NCI-H187 (cell line): ENCODE measurements at places on chromosomes 16 and 17.

DNA sequence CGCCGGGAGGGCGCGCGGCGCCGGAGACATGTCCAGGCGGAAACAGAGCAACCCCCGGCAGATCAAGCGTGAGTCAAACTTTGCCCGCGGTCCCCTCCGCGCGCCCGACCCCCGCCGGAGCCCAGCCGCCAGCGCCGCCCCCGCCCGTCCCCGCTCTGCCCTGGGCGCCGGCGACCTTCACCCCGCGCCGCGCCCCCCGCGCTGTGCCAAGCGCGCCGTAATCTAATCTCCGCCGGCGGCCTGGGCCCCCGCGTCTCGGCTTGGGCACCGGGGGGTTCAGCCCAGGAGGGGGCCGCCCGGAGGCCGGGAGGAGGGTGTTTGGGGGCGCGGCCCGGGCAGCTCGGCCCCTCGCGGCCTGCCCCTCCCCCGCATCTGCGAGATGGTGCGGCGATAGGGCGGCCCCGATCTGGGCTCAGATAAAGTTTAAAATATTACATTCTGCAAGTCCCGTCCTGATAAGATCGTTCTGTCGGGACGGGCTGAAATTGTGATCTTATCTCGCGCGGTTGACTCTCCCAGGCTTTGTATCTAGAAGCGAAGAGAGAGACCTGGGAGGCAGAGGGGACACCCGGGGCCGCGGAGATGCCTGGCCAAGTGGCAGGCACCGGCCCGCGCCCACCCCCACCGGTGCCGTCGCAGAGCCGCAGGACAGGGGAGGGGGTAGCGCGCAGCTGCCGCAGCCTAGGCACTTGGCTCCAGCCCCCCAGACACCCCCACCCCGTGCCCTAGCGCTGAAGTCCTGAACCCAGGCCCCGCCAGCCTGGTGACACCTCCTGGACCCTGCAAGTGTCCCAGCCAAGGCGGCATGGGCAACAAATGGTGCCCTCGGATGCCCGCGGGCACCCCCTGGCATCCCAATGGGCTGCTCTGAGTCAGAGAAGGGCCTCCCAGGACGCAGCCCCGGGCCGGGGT, 787 bp downstream of the ZFPM1 start:
- DNase-seq: no peak

DNA sequence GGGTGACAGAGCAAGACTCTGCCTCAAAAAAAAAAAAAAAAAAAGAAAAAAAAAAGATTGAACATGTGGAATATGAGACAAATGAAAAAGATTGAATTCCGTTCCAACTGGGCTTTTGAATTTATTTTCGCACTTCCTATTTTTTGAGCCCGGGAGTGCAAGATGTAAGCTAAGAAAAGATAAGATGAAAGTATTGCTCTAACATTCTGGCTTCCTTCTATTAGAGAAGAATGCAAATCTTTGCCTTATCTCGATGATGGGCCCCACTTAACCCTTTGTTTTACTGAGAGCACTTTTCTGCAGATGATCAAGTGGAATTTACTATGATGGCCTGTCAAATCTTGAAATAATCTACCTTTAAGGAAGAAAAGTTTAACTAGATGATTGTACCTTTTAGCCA, 96.3 kb downstream of the WWOX start:
- DNase-seq: no peak

GRCh38 chr16:89861648-89862047, 11.7 kb upstream of the TCF25 start:
- DNase-seq: no peak

DNA sequence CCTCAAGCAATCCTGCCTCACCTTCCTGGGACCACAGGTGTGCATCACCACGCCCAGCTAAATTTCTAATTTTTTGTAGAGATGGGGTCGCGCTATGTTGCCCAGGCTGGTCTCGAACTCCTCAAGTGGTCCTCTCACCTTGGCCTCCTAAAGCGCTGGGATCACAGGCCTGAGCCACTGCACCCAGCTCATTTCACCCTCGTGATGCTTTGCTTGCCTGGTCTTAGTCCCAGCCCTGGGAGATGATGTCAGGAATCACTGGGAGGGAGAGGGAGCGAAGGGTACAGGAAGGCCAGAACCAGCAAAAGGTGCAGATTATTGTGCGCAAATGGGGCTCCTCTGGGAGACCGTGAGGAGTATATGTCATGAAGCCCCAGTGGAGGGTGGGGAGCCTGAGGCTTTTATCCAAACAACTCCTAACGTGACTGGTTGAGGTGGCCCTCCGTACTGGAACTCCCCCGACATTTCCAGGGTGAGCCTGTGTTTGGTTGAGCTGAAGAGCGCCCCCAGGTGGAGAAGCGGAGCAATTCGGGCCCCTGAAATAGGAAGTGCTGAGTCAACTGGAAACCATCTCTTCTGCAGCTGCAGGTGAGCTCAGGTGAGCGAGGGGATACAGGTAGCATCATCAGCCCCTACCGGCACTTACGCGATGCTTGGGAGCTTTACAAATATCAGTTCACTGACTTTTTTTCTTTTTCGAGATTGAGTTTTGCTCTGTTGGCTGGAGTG, 41.2 kb upstream of the HAPSTR1 start:
- DNase-seq: no peak

GRCh38 chr17:11330006-11330405, 89.0 kb downstream of the SHISA6 start:
- DNase-seq: no peak

- DNase-seq: no peak
These were observed 31.4 kb upstream of the CACNG5 start for GRCh38 chr17:66803474-66803951.

- no peak for DNase-seq
These were observed 14.5 kb downstream of the GLIS2 start for GRCh38 chr16:4330277-4330874.

DNA sequence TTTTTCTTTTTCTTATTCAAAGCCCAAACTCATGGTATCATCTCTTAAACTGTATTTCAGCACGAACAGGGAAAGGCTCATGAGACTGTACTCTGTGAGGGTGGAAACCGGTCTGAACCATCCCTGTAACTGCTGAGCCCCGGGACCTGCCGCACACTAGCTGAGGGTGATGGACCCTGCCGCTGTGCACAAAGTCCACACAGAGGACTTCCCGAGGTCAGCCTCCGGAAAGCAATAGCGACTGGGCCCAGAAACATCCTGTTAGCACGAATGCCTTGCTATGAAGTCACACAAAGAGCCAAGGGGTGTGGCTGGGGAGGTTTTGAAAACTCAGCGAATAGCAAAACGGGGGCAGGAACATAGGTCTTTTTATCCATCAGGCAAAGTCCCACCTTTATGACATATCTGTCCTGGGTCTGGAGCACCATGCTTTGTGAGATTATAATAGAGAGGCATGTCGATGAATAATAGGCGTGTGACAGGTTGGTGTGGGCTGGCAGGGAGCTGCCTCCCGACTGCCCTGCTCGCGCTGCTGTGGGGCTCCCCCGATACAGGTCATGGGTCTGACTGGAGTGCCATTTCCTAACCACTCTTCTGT, 33.4 kb downstream of the CDK5R1 start:
- DNase-seq: no peak

GRCh38 chr17:18172531-18173278, 10.9 kb upstream of the ALKBH5 start:
- DNase-seq: no peak

- no peak for DNase-seq
These were observed 424 bp downstream of the C17orf100 start for GRCh38 chr17:6651919-6652452.

- no peak for DNase-seq
These were observed 15.0 kb upstream of the NAGLU start for GRCh38 chr17:42521036-42521435.

GRCh38 chr16:27972500-27972899, 91.0 kb downstream of the GSG1L start:
- no peak for DNase-seq

DNA sequence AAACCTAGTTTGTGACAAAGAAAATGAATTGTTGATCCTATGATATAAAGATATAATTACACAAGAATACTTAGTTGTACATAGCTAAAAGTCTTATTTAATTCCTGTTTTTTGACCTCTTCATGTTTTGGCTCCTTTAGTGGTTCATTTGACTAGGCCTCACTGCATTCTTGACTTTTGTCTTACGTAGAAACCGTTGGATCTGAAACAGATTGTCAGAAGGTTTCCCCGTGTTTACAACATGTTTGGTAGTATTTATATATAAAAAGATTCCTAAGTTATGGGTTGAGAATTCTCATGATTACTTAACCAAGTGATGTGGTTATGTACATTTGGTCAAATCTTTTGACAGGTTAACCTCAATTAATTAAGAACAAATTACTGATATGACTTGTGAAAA, 162.8 kb downstream of the BCAS3 start:
- no peak for DNase-seq

DNA sequence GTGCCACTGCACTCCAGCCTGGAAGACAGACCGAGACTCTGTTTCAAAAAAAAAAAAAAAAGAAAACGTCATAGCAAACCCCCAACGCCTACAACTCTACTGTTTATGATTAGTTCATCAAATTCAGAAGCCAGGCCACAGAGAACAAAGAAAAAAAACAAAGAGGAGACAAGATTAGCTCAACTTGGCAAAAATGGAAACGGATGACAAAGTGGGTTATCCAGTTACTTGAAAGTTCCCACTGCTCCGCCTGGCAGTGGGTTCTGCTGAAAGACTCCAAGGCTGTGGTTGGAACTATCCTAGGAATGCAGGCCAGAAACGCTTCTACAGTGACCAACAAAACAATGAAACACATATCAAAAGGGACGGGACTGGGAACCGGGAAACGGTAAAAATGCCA, 53.1 kb downstream of the MRM3 start:
- no peak for DNase-seq

DNA sequence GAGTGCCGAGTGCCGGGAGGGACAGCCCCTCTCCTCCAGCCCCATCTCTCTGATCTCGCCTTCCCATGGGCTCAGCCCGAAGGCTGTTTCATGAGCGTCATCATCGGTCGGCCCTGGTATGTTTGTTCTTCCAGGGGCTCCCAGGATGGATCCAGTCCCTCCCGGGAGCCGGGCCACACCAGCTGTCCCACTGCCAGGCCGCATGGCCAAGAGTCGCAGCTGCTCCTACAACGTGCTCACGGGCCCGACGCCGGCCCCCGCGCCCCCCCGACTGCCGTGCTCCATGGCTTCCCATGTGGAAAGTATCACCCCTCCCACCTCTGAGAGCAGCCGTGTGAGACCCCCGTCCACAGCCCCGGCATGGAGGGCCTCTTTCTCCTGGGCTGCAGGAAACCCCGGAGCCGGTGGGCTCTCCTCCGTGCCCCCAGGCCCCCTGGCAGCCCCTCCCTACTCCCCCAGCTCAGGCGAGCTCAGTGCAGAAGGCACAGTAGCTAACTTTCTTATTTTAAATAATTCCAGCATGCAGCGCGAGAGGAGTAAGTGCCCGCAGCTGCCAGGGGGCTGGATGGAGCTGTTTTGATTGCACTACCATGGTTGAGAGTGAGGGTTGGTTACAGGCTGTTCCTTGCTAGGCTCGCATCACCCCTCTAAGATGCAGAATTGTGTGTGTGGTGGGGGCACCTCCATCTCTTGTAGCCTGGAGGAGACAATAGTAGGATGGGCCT, 26.6 kb upstream of the GSE1 start:
- DNase-seq: no peak

DNA sequence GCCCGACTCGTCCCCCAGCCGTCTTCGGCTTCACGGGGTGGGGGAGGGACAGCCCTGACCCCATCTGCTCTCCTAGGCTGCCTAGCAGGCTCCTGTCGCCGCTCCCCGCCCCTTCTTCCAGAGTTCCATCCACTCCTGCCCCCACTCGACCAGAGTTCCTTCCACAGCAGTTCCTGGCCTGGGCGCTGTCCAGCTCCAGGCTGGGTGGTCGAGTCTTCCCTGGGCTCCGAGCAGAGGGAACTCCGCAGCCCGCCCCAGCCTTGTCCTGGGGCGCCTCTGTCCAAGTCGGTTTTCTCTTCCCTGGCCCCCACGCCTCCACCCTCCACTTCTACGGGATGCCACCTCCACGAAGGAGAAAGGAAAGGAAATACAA, 1.4 kb downstream of the PYY start:
- no peak for DNase-seq

DNA sequence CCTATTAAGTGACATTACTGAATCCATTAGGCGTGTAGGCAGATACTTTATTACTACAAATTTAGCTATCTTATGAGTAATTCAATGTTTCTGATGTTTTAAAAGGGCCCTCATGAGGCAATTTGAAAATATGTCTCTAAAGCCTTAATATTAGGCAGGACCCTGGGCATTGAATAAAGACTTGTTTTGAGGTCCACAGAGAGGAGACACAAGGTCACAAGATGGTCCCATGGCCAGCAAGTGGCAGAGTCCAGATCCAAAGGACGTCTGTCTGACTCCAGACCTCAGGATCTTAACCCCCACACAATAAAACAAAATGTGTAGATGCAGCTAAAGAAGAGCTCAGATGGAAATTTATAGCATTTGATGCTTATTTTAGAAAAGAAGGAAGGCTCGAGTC, 31.9 kb upstream of the HEATR6 start:
- DNase-seq: no peak

DNA sequence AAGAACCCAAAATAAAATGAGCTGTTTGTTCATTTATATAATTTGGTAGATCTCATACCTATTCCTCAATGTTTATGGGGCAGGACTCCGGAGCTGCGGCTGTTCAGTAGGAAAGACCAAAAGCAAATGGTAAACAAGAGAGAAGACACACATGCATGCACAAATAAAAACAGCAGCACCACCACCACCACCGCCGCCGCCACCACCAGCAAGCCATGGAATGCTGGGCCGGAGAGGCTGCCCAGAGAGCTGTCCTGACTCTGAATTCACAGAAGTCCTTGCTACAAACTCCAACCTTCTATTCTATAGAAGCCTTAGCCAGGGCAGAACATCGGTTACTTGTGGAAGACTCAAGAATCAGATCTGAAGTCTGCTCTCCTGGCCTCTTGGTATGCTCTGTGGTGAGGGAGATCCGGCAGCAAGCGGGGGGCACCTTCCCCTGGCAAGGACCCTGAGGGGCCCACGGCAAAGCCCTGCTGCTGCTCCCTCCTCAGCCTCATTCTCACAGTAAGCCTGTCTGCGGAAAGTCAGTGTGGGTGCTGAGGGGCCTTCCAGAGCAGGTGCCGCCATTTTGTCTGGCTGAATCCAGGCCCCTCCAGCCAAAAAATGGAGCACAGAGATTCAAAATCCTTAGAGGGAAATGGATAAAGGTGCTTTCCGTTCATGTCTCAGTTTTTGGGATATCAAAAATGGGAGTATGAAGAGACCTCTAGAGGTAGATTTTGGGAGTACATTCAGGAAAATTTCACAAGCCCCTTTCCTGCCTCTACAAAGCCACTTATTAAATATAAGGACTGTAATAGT, 6.4 kb upstream of the FOXJ1 start:
- DNase-seq: no peak
